CD4-positive, alpha-beta T cell treated with Interleukin-1 beta for 1 hour (primary cell): ENCODE measurements at places on chromosomes 11 and 22.

DNA sequence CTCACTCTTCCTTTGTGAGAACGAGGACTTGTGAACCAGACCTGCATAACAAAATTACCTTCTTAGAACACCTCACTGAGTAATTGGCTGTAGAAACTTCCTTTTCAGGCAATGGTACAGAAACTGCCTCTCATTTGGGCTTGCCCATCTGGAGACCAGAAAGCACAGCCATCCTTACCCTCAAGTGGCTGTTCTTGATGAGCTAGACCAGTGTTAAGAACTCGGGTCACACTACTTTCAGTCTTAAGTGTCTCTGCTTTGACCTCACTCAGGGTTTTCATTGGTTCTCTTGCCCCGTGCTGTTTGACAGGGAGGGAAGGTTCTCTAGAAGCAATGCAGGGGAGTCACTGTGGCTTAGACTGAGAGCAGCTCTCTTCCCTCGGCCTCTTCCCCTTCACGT is 29.3 kb downstream of the NAT10 start:
- no peak for DNase-seq

DNA sequence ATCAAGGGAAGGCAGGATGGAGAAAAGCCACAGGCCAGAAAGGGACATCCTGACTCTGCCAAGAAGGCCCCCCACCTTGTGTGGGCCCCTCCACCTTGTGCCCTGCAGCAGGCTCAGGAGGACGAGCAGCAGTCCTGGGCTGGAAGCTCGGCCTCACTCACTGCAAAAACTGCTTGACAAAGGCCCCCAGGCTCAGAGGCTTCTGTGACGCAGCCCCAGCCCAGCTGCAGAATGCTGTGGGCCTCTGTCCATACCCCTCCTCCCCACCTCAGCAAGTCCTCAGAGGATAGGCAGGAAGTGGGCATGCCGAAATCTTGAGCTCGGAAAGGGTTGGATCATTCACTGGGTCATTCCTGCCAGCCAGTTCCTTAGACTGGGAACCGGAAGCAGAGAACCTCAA is 61.9 kb downstream of the NRXN2 start:
- DNase-seq = no peak

DNA sequence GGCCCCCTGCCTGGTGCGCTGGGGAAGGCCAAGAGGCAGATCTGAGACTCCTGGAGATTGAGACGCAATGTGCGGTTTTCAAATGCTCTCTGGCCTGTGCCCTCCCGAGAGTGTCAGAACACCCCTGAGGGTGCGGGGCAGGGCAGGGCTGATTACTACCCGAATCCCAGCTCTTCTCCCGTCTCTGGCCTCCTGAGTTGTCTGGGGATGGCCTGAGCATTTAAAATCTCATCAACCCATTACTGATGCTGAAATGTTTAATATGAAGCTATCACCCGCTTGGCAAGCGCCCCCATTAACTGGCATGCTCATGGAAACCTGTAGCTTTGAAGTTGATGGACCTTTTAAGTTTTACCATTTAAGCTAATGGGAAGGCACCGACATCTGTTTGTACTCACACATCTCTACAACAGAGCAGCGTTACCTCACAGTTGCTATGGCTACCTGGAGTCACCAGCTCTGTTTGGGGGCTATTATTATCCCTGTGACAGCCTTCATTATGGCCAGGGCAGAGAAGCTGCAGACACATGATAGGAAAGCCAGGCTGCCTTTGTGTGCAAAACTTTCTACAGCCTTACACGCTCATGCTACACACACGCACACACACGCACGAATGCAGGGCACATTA is 3.6 kb upstream of the MB start:
- no peak for DNase-seq

GRCh38 chr11:114586797-114587196 is 8.8 kb downstream of the NXPE4 start:
- DNase-seq = no peak

GRCh38 chr22:30354644-30355043 is 2.0 kb downstream of the SF3A1 start:
- no peak for DNase-seq

DNA sequence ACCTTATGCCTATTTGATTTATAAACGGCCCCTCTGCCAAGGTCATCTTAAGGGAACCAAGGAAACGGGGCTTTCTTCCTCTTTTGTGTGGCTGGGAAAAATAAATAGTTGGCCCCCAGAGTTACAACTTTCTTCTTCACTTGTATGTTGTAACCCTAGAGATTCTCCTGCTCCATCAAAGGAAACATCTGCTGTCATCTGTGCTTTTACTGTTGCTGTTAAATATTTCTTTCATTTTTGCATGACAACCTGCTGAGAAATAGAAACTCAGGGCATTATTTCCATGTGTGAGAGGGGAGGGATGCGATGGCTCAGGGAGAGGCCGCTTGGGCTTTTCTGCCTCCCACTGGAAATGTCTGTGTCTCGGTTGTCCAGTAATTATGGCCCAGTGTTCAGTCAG is 21.8 kb upstream of the CDC42EP2 start:
- DNase-seq = no peak
